ENCODE measurements at places on chromosomes 1 and 21.

DNA sequence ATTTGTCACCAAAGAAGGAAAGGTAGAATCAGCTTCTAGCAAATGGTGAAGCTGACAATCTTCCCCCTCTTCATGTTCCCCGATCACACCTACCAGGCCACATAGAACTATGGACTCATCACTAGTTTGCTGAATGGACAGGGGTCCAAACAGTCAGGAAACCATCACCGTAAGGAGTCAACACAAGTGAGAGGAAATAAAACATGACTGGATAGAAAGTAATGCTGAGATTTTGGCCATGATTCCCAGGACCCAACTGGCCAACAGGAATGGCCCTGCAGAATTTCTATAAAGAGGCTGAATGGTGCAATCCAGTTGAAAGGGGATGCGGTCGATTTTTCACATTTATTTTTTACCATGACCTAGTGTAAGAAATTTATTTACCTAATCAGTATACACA is 10.7 kb downstream of the DDAH1 start:
- no peak for DNase-seq

- DNase-seq: no peak
Measured at GRCh38 chr1:159000625-159001024, 9.1 kb upstream of the IFI16 start.

GRCh38 chr1:236799001-236799400 is 3.9 kb downstream of the MTR start:
- no peak for DNase-seq

- DNase-seq: no peak
Measured at GRCh38 chr1:177211231-177211630, 40.5 kb downstream of the BRINP2 start.

DNA sequence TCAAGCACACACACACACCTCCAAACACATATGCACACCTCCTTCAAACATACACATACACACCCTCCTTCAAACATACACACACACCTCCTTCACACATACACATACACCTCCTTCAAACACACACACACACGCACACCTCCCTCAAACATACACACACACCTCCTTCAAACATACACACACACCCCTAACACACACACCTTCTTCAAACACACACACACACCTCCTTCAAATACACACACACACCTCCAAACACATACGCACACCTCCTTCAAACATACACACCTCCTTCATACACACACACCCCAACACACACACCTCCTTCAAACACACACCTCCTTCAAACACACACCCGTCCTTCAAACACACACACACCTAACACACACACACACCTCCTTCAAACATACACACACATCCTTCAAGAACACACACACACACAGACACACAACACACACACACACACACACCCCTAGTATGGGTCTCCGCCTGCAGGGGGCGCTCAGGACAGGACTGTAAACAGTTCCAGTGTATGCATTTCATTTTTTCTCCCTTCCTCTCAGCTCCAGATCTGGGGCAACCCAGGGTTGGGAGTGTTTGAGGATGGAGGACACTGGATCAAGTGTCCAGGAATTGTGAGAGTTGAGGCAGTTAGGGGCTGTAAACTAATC is 12.1 kb downstream of the LGR6 start:
- no peak for DNase-seq

DNA sequence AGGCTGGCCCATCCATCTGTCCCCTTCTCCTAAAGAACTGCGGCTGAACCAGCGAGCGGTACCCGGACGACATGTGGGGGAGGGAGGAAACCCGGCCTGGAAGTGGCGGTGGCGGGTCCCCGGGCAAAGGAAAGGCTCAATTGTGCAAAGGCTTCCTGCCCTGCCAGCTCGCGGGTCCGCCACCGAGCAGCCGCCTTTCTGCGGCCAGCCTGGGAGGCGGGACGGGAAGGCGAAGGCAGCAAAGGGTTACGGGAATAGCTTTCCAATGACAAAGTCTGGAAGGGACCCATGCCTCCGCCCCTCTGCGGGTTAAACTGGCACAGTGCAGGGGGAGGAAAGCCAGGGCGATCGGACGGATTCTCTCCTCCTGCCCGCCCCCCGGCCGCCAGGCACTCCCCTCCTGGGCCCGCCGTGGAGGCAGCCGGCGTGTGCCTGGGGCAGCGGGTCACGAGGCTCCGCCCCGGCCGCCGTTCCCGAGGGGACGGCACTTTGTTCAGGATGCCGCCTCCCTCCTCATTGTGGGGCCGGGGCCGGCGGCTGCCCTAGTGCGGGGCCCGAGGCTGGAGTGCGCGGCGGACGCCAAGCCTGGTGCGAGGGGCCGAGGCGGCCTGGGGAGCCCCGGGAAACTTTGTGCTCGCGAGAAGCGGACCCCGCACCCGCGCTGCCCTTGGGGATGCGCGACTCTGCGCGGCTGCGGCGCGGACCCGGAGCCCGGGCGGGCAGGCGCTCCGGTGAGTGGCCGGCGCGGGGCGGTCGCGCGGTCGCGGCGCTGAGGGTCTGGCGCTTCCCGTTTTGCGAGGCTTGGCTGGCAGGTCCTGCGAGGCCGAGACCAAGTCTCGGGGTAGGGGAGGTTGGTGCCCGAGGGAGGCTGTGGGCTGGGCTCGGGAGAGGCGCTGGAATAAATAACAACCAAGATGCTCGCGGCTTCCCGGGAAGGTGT is at the start of gene NAV1:
NAV1 (plus strand) TSS at position 516 of the 940 bp plus-strand sequence. CDS start 83,758 bp downstream, outside the sequence.
- DNase-seq: no peak

DNA sequence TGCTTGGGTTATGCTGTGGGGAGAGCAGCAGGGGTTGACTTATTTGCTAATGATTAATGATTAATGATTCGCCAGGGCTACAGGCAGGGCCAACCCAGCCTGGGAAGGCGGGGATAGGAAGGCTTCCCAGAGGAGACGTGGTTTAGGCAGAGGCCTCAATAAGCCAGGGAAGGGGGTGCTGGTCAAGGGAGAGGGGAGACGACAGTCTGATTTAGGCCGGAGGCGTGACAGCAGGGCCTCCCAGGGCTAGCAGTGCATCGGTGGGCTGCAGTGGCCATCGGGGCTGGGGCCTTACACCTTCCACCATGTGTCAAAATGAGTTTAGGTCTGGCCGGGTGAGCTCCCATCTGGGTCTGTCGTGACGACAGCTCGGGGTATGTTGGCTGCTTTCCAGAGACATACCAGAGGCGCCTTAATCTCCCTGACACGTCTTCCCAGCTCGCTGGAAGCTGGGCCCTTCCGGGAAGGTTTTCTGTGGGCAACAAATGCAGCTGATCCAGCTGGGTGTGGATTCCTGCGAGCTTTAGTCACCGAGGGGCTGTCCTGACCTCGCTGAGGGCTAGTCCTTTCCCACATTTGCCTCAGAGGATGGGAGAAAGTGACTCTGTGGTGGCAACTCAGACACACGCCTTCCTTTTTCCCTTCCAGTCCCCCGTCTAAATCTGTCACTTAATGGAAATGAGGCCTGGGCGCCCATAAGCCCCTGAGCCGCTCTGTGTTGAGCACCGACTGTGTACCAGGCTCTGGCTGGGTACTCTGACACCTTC is 3.7 kb upstream of the SLC1A7 start:
- DNase-seq: no peak

GRCh38 chr1:65606426-65606825 is 186.0 kb downstream of the LEPR start:
- no peak for DNase-seq

GRCh38 chr21:25385911-25386474 is 221.3 kb downstream of the MRPL39 start:
- DNase-seq: no peak
